DND-41 (cell line): ENCODE measurements at places on chromosomes 13 and 19.

DNA sequence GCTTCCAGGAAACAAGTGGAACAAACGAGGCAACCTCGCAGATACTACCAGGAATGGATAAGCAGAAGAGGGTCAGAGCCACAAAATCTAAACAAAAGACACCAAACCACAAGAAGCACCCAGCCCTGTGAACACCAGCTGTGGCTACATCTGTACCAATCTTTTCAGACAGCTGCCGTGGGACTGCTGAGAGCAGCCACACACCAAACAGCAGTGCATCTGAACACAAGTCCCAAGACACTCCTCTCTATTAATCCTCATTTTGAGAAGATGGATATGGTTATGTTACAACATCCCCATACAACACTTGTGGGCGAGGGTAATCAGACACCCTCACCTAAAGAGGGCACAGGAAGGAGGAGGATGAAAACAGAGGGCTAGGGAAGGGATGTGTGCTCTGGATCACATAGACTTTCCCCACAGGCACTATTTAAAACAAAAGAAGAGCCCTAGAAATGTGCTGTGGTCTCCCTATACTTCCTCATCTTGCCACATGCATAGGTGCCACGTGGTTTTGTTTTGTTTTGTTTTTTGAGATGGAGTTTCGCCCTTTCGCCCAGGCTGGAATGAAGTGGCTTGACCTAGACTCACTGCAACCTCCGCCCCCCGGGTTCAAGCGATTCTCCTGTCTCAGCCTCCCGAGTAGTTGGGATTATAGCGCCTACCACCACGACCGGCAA lies 41.6 kb upstream of the ZNF14 start:
- DNase-seq, result peak; percentile 75

- no peak for DNase-seq
Measured at GRCh38 chr19:33498391-33499000, 23.1 kb downstream of the PEPD start.

GRCh38 chr13:112803422-112803821 lies 113.6 kb downstream of the ATP11A start:
- DNase-seq, result no peak

GRCh38 chr19:7507884-7508283 lies 8.0 kb upstream of the ZNF358 start:
- no peak for DNase-seq

- no peak for DNase-seq
Measured at GRCh38 chr13:78845656-78846365, 186.9 kb upstream of the OBI1 start.

DNA sequence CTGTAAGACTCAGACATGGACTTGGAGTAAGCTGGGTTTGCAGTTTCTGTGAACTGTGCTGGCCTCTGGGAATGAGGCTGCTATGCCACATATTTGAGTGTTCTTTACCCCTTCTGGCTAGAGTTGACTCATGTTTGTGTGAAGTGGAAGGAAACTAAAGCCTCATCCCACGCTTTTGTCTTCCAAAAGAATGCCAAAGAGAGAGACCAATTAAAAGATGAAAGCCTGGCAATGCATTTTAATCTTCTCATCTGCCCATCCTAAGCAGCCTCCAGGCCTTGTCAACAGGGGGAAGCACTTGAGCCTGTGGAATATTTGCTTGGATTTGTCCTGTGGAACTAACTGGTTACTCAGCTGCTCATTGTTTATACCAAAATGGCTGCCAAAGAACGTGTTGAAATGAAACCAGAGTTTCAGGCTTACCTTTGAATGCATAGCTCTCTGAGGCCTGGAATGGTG lies 49.1 kb downstream of the LMO7 start:
- DNase-seq, result no peak

DNA sequence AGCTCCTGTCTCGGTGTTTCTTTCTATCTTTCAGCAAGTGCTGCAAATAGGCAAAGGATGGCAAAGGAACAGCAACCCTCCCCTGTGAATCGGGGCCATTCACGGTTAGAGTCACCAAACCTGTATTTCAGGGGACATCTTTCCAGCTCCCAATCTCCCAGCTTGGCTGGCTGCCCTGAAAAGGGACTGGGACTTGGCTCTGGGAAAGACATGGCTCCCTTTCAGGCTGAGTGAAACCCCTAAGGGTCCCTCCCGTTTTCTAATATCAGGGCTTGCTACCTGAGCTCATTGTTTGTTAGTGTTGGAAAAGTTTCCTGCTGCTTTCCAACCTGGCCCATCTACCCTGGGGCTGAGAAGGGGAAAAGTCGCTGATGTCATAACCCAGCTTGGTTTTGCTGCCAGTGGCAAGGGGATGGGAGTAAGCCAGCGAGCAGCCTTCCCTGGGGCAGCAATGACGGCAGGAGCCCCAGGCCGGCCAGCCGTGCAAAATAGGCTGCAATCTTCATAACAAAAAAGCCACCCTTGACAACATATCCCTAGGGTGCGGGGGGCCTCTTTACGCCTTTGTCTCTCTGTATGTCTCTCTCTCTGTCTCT lies 29.9 kb downstream of the SERP2 start:
- no peak for DNase-seq

- DNase-seq, result no peak
Measured at GRCh38 chr13:27371932-27372331, 52.5 kb upstream of the GTF3A start.

DNA sequence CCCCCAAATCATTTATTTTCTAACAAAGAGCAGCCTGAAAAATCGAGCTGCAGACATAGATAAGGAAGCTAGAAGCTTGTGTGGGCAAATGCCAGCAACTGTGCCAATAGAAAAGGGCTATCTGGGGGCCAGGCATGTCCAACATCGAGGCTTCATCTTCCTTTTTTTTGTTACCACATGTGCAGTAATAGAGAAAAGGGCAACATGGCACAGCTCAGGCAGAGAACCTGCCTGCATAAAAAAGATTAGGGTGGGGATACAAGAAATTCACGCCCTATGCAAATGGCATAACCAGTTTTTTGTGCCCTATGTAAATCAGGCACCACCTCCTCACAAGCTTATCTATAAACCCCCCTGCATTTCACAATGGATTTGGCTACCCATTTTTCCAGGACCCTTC lies 60.4 kb upstream of the ABCC4 start:
- DNase-seq, result no peak

GRCh38 chr19:8084152-8084551 lies 31.6 kb downstream of the CCL25 start:
- no peak for DNase-seq

DNA sequence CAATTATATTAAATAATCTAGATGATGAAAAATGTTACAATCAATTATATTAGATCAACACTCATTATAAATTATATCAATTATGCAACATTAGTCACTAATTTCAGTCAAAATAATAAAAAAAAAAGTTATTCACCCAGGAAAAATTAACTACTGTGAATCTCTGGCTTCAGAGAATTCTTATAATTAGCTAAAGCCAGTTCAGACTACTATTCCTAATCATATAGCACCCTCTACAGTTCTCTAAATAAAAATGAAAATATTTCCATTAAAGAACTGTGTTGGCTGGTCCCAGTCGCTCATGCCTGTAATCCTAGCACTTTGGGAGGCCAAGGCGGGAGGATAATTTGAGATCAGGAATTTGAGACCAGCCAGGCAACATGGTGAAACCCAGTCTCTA lies 33.0 kb downstream of the XPO4 start:
- no peak for DNase-seq

DNA sequence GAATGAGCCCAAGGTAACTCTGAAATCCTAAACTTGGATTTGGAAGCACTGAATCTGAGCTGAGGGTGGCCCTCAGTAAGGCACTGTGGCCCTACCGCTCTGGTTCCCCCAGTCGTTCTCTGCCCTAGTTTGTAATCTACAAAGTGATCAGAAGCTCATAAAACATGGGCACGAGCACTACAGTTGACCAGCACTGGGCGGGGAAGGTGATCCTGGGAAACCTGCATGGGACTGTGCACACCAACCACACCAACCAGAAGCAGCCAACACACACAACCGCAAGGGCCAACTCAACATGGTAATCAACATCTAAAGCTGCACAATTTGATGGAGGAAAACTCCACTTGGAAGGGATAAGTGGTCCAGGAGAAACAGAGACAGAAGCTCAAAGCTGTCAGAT lies 22.9 kb downstream of the SLC7A1 start:
- DNase-seq, result no peak

DNA sequence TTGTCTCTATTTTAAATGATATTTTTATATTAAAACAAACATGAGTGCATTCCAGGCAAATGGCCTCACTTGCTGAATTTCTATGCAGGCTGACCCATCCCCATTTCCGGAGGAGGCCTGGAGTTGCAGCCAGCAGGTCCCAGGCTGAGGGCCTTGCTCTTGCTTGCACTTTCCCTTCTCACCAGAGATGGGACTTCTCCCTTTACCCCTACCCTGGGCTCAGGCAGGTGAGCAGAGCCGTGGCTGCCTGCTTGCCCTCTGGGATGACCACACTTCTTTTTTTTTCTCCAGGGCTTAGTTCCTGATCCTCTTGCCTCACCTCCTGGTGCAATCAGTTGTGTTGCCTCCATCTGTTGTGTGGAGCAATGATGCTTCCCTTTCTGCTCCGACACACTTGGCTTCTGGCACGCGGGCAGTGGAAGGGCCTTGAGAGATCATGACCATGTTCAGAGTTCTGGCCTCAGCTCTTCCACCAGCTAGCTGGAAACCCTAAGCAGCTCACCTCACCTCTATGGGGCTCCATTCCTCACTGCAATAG lies 11.1 kb upstream of the OLFM4 start:
- no peak for DNase-seq

GRCh38 chr19:38274739-38275138 lies 10.4 kb downstream of the SPINT2 start:
- no peak for DNase-seq

DNA sequence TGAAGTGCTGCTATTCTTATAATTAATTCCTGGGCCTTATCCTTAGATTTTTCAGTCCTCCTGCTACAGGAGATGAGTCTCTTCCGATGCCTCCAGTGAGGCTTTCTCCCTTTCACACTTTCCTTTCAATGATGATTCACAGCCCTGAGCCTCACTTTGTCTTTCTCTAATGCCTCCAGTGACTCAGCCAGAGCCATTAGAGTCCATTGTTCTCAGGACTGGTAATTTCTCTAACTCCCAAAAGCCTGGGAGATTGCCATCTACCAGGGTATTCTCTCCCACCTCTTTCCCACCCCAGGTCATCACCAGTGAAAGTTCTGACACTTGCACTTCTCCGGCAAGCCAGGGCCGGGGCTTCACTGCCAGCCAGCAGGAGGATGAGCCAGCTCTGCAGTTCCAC lies 49.6 kb upstream of the ARGLU1 start:
- no peak for DNase-seq

DNA sequence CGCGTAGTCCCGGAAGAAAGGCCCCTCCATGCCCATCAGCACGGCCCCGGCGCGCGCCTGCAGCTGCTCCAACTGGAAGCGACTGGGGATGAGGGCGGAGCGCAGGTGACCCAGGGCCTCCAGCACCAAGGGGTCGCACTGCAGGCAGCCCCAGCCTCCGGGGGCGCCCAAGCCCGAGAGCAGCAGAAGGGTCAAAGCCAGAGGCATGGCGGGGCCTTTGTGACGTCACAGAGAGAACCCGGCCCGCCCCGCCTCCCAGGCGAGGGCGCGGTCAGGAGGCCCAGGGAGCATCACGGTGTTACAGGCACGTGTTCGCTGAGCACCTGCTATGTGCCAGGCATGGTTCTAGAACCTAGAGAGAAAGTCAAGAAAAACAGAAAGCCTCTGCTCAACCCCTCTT lies at the start of gene IZUMO2:
Gene IZUMO2 (minus strand): TSS at position 294 of the 400 bp plus-strand sequence. CDS start 87 bp downstream, at position 207.
- DNase-seq, result no peak

- DNase-seq, result peak; percentile 62
Measured at GRCh38 chr19:1064661-1065605, 2.0 kb upstream of the ARHGAP45 start.

DNA sequence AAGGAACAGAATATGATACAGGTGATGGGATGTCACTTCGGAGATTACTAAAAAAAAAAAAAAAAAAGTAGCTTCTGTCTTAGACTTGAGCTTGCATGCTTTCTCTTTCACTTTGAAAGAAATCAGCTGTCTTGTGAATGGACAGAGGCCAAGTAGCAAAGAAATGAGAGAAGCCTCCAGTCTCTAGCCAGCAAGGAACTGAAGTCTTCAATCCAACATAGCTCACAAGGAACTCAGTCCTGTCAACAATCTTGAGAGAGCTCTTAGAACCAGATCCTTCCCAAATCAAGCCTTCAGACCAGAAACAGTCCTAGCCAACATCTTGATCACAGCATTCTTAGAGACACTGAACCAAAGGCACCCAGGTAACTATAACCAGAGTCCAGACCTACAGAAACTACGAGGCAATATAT lies 7.7 kb downstream of the N4BP2L2 start:
- no peak for DNase-seq

DNA sequence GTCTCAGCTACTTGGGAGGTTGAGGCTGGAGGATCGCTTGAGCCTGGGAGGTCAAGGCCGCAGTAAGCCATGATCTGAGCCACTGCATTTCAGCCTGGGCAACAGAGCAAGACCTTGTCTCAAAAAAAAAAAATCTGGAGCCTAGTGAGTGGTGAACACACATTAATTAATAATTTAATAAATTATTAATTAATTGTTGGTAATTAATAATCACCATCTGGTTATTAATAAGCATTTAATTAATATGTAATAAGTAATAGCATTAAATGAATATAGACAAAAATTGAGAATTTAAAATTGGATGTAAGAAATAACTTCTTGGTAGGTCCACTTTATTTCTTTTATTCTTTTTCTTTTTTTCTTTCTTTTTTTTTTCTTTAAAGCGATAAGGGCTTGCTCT lies 31.9 kb upstream of the CEBPA start:
- no peak for DNase-seq

- DNase-seq, result no peak
Measured at GRCh38 chr13:49643035-49643646, 14.8 kb downstream of the ARL11 start.

- peak; percentile 79 for DNase-seq
Measured at GRCh38 chr13:44352671-44353070, 21.0 kb upstream of the SERP2 start.

- peak; percentile 65 for DNase-seq
Measured at GRCh38 chr13:101258071-101258470, 158.2 kb downstream of the NALCN start.

DNA sequence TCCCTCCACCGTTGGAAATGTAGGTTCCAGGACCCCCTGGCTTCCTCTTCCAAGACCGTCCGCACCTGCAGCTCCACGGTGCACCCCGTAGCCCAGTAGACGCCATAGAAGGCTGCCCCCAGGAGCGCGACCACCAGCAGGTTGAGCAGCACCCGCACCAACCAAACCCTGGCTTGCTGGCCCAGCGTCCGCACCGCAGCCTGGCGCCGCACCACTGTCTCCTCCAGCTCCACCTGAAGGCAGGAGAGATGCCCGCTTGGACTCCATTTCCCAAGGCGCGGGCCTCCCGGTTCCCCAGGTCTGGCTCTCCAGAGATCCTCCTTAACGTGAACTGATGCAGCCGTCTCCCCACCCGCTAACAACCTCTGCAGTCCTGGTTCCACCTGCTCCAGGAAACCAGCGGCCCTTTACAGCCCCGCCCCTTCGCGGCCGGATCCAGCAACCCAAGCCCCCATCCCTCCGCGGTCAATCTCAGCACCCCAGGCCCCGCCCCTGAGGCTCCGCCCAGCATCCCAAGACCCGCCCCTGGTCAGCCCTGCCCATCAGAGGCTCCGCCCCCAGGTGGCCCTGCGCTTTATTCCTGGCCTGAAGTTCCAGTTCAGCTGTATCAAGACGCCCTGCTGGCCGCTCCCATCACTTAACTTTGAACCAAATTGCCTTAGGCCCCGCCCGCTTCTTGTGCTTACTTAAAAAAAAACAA lies 5.0 kb upstream of the LENG1 start:
- DNase-seq, result no peak

- DNase-seq, result no peak
Measured at GRCh38 chr13:26998292-26998691, 173.3 kb downstream of the USP12 start.

GRCh38 chr13:29849071-29849631 lies 1.3 kb downstream of the UBL3 start:
- DNase-seq, result peak; percentile 12

GRCh38 chr19:39098365-39099269 lies 14.4 kb downstream of the ACP7 start:
- no peak for DNase-seq
